ENCODE measurements at places on chromosomes 3 and 15.

GRCh38 chr3:127590282-127590592 is 296 bp downstream of the TPRA1 start:
- no peak for DNase-seq

GRCh38 chr3:114527036-114527644 is 233.3 kb downstream of the TIGIT start:
- no peak for DNase-seq

GRCh38 chr15:101127506-101128076 is 124.3 kb downstream of the CHSY1 start:
- DNase-seq, result peak; percentile 88

DNA sequence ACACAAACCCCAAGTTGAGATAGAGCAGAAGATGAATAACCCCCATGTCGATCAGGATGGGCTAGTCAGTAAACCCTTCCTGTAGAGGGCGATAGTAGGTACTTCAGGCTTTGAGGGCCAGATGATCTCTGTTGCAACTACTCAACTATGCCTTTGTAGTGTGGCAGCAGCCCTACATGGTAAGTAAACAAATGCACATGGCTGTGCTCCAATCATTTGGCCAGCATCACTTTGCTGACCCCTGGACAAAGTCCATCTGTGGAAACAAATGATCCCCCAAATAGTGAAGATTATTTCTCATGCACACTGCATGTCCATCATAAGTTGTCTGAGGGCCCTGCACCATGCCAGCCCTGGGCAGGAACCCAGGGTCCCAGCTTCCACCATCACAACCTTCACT is 402.2 kb upstream of the PROK2 start:
- DNase-seq, result no peak

DNA sequence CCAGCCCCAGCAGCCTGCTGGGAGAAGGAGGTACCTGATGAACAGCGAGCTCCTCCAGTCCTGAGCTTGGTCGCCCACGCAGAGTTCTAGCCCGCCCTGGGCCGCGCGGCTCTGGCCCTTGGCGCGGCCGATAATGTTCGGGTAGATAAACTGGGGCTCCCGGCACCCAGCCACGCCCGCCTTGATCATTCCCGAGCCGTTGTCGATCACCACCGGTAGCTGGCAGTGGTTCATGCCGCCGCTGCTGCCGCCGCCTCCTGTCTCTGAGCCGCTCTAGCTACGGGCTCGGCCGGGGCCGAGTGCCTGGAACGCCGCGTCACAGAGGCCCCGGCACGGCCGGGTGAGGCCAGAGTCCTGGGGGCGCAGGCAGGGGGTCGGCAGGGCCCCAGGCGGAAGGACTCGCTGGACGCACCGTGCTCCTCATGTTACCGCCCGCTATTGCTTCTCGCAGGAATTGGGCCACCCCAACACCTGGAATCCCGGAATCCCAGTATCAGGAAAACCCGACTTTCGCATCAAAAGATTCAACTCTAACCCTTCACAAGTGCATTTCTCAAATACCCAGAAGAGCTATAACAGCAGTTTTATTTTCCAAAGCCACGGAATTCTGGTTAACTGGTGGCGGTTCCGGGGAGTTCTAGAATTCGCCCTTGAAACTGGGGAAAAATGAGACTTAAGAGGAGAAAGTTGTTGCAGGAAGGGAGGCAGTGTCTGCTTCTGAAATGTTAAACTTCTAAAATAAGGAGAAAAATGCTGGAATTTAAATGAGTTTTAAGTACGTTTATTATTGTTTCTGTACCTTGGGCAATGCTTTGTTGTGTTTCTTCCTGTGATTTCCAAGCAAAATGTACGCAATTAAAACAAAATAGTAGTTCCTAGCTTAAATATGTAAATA is at the start of gene ACTRT3:
Gene ACTRT3, minus strand, starts transcription at position 275 of the 895 bp plus-strand sequence. Its CDS starts 41 bp downstream, at position 234.
- no peak for DNase-seq

- no peak for DNase-seq
These were observed 21.6 kb downstream of the LIMD1 start for GRCh38 chr3:45616158-45616557.

- DNase-seq, result no peak
These were observed 44.2 kb downstream of the DNAJC13 start for GRCh38 chr3:132461544-132461943.

DNA sequence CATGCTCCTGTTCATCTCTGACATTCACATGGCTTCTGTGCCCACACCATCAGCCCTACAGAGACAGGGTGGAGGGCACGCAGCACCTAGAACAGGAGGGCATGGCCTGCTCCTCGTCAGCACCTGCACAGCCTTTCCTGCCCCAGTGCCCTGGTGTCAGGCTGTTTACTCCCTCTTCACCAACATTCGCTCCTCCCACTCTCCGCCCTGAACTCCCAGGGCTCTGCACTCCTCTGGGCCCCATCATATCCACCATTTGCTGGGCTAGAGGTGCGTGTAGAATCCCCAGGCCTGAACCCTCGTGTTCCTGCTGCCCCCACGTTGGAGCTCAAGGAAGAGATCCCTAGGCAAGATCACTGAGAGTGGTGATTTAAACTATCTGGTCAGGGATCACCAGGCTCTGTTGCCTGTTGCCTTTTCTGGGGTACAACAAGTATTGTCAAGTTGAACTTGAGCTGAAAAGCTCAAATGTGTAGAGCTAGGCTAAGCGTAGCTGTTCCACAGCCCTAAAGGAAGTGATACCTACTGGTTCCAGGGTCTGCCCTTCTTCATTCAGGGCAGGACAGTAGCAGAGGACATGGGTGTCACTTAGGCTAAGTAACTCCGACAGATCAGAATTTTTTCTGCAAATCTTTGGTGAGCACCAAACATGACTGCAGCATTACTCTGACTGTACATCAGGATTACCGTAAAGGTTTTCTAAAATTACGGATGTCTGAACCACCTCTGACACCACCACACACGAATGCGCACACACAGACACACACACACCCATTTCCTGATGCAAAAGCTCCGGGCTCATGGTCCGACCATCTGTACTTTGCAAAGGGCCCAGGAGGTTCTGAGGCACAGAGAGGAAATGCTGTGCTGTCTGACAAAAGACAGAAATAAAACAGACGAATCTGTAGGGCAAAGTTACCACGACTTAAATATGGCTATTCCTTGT is 43.7 kb upstream of the GNB5 start:
- no peak for DNase-seq

GRCh38 chr3:188581792-188582191 is 427.8 kb downstream of the LPP start:
- no peak for DNase-seq

DNA sequence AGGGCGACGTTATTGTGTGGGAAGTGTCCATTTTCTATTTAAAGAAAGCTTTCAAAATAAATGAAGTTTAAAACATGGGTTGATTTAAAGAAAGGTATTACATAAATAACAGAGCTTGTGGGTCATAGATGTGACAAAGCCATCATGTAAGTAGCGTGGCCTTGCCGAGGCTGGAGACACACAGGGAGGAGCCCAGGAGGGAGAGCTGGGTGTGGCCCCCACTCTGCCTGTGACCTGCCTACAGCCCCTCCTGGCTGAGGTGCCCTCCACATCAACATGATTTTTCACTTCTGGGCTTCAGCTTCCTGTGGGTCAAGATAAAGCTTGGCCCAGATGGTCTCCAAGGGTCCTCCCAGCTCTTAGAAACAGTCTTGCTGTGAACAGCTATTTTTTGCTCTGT is 12.5 kb upstream of the MGLL start:
- DNase-seq, result no peak

DNA sequence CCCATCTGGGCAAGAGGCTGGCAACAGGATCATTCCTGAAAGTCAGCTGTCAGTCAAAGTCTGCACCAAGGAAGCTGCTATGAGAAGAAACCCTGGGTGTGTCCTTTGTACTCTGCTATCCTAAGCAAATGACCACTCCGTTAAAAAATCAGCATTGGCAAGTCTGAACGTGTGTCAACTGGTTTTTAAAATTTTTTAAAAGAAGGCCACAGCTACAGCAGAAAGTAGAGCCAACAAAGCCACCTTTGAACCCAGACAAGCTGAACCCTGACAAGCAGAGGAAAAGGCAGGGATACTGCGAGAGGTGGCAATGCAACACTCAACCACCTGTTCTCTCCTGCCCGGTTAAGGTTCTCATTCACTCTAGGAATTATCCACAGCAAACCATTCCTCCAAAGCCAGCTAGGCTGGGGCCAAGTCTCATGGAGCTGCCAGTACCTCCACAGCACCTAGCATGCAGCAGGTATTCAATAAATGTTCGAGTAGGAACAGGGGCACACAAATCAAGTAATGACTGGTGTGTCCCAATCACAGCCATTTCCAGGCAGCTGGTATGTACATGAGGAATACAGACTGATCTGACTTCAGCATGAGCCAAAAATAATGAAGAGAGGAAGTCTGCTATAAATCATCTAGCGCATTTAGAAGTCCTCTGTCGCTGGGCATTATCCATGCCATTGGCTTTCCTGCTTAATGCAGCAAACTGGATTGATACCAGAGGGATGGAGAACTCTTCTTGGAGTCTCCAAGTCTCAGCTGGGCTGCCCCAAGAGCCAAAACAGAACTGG is 76.0 kb downstream of the ADCY5 start:
- DNase-seq, result no peak

GRCh38 chr15:77685082-77685815 is 52.5 kb upstream of the LINGO1 start:
- DNase-seq, result no peak

DNA sequence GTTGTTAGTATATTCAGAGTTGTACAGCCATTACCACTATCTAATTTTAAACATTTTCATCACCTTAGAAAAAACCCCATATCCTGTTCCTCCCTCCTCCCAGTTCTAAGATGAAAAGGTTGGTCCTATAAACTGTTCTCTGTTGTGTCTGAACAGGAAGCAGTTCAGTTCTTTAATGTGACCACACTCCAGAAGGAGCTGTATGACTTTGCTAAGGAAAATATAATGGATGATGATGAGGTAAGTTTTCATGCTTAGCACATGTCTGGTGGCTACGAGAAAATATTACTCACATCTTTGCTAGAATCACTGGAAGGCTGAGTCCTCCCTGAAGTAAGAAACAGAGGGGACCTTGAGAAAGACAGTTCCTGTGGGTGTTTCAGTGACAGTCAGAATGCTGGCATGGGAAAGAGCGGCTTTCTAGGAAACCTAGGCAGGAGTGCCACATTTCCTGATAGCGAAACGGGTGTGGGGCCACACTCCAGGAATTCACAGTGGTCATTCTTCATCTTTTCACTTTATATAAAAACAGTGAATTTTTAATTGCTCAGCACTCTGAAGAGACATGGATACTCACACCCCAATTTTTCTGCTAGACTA is 20.3 kb downstream of the CRTAP start:
- DNase-seq, result no peak

DNA sequence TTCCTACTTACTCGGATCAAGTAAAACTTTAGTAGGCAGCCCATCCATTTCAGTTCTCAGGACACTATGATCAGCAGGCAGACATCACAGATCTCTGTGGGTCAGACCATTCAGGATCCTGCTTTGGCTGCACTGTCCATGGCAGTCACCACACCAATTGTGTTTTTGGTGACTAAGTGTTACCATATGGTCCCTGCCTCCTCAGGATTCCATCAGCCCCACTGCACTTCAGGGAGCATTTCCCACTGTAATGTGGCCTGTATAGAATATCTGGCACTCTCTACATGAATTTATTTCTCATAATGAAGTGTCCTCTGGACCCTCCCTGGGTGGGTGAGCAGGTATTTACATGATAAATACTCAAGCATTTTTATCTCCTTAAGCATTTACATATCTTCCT is 41.3 kb downstream of the ZNF445 start:
- no peak for DNase-seq

- no peak for DNase-seq
These were observed 26.6 kb downstream of the SEMA7A start for GRCh38 chr15:74406992-74407705.

DNA sequence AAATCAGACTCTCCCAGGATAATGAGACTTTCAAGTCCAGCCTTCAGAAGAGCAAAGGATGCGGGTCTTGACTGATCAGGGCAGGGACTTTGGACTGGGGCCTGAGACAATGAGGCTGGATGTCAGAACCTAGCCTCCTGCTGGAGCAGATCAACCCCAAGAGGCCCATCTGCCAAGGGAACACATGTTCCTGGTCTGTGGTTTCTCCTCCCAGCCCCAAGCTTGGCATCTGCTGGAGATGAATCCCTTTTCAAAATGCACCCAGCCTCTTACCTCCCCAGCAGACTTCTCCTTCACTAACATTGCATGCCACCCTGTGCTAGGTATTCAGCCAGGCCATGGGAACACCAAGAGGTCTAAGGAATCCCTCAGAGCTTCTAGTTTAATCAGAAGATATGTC is 43.7 kb upstream of the MFGE8 start:
- no peak for DNase-seq

GRCh38 chr3:94775746-94776145 is 712.9 kb downstream of the NSUN3 start:
- DNase-seq, result no peak

- no peak for DNase-seq
These were observed 271.3 kb upstream of the TPM1 start for GRCh38 chr15:62771234-62771633.

GRCh38 chr3:170207717-170208116 is 14.5 kb upstream of the PRKCI start:
- no peak for DNase-seq

GRCh38 chr3:134594331-134594741 is 56.5 kb downstream of the KY start:
- DNase-seq, result no peak

GRCh38 chr15:89641053-89641452 is 14.2 kb downstream of the KIF7 start:
- no peak for DNase-seq

GRCh38 chr3:178856804-178857203 is 214.8 kb downstream of the ZMAT3 start:
- DNase-seq, result no peak

DNA sequence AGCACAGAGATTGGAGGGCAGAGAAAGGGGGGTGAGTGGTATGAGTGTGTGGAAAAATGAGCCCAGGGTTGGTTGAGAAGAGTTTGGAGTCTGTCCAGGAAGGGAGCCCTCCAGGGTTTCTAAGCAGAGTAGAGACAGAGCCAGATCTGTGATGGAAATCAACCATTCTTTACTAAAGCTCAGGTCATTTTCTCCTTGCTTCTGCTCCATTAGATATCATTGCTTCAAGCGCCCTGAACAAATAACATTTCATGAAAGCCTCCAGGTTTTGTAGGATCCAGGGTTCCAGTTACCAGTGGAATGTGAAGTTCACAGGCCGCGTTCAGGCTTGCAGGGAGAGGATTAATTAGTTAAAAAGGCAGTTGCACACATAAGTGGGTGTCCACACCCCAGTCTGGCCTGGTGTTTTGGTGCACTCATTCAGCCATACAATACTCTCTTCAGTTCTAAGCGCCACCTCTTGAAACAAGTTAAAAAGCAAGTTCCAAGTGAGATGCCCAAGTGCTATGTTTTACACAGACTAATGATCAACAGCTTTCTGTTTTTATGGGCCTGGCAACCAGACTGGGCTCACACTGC is 16.4 kb upstream of the BOC start:
- DNase-seq, result no peak

- DNase-seq, result no peak
These were observed 184.5 kb downstream of the OPA1 start for GRCh38 chr3:193777524-193777923.

GRCh38 chr15:63362885-63363284 is 18.8 kb downstream of the CA12 start:
- DNase-seq, result no peak
